ENCODE measurements at places on chromosomes 1 and 21. TPM values are rescaled to one million over a fixed set of nuclear protein-coding genes. Genes with fewer than 3 reads are reported as not detected.

GRCh38 chr1:203870245-203870644 lies 8.8 kb downstream of the SNRPE start:
- DNase-seq, result no peak

PEF1 gene
- total RNA-seq, result 48.4 TPM

PDE9A gene
- 9.4 TPM for total RNA-seq

- no peak for DNase-seq
Measured at GRCh38 chr1:234584926-234585325, 25.1 kb downstream of the IRF2BP2 start.

DNA sequence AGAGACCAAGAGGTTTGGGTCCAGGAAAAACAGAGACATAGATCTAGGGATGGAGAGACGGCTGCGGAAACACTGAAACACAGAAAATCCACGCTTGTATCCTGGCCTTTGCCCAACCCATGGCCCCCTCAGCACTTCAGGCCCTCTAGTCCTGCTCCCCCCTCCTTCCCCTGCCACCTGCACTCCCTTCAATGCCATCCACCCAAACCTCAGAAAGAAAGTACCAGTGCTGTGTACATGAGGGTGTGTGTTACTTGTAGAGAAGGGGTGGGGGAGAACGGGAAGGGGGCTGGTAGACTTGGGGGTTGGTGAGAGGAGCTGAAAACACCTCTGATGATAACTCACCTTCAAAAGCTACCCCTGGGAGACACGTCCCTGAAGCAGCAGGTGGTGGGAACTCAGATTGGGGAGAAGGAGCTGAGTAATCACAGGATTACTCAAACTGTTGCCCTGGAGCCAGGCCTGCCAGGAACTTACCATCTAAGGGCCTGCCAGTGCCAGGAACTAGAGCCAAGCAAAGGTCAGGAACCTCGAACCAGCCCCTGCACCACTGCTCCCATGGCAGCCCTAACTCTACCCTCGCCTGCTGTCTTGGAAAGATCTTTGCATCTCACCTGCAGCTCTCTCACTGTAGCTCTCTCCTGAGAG lies 11.5 kb downstream of the RORC start:
- DNase-seq, result no peak

- no peak for DNase-seq
Measured at GRCh38 chr1:19219451-19219850, 9.4 kb upstream of the UBR4 start.

ADAMTS4 gene
- total RNA-seq, result 11.8 TPM

GRCh38 chr1:104699433-104699832 lies 949.7 kb downstream of the AMY1C start:
- DNase-seq, result no peak

CYP4Z1 gene
- total RNA-seq, result 0.82 TPM

DNA sequence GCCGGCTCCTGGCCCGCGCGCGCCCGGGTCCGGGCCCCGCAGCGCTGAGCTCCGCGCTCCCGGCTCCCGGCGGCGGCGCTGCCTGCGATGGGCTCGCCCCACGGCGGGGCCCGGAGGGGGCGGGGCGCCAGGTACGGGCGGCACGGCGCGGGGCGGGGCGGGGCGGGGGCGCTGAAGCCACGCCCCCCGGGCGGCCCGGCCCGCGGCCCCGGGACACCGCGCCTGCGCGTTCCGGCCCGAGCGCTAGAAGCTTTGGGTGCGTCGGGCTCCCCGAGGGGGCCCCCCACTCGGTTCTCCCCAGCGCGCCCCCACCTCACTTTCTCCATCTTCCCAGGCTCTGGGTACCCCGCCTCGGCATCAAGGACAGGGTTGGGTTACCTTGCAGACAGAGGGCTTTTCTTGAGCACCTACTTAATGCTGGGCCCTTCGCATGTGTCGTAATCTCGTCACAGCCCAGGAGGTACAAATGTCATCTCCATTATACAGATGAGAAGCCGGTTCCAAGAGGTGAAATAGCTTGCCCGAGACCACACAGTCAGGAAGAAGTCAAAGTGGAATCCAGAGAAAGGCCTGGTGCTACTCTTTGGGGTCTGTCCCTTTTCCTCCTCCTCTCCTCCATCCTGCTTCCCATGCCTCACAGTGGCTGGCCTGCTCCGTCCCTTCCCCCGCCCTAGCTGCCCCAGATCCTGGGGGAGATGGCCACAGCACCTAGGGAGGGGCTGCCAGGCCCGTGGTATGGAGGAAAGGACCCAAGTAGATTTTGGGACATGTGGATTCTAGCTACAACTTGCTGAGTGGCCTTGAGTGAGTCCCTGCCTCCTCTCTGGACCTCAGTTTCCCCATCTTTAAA lies 46.5 kb downstream of the RAP1GAP start:
- no peak for DNase-seq

CXADR gene
- 11.8 TPM for total RNA-seq

MYBPH gene
- total RNA-seq, result not detected

OR2L5 gene
- total RNA-seq, result not detected

DNA sequence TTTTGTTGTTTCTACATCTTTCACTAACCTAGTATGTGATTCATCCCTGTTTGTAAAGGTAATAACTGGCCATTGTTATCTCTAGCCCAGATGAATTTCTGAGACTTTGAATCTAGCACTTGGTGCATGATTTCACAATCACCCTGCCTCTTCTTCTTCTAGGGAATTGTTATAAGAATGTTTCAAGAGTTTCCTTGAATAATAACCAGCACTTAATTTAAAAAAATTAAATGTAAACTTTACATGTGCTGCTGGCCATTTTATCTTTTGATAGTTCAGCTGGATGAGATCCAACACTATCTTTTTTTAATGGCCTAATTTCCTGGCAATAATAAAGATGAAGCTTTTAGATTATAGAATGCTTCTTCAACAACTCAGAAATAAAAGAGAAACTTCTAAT lies 31.8 kb downstream of the UBE2U start:
- no peak for DNase-seq

- no peak for DNase-seq
Measured at GRCh38 chr1:110011527-110012041, 22.8 kb upstream of the STRIP1 start.

GRCh38 chr1:51956528-51957509 lies 33.7 kb downstream of the RAB3B start:
- no peak for DNase-seq

PADI2 gene
- total RNA-seq, result 0.29 TPM

- no peak for DNase-seq
Measured at GRCh38 chr1:207922554-207922953, 11.6 kb upstream of the CD34 start.

KDF1 gene
- total RNA-seq, result not detected

- no peak for DNase-seq
Measured at GRCh38 chr1:36555041-36555440, 72.3 kb upstream of the CSF3R start.

DNA sequence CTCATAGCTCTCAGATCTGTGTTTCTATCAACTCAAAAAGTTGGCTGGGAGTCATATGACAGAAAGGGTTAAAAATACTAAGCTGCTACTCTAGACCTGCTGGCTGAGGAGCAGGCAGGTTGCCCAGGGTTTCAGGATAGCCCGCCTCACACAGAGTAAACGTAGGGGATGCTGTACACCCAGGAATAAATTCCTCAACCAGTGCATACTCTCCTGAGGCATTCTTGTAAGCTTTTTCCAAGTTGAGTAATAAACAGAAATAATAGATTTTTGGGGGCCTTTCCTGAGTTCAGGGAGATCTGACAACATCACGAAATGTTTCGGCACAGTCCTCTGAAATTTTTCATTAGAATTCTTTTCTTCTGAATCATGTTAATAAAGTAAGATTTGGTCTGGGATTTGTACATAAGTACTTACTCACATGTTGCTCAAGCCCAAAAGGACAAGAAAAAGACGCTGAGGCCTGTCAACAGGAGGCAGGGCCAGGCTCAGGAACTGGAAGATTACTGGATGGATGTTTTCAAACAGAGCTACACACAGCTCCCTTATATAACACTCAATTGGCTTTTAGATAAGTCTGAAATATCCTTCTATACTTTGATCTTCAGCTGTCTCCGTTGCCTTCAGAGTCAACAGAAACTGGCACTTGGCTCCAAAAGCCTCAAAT lies 41.0 kb downstream of the TGFBR3 start:
- peak; percentile 68 for DNase-seq

GBP3 gene
- 38.6 TPM for total RNA-seq

DNA sequence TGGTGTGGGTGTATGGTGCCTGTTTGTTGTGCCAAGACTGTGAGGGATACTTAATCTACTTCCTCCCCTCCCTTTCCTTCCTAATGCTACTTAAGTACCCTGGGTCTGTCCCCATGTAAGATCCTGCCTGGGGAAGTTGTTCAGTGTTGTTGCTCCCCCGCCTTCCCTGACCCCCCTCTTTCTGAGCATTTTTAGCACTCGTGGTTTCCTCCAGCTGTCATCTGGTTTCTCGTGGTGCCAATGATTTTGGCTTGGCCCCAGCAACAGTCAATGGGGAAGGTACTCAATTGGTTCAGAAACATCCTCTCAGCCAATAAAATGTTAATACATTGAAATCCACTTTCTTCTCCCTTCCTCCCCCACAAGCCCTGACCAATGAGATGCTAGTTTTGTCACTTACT lies 8.0 kb upstream of the B4GALT3 start:
- no peak for DNase-seq

DNA sequence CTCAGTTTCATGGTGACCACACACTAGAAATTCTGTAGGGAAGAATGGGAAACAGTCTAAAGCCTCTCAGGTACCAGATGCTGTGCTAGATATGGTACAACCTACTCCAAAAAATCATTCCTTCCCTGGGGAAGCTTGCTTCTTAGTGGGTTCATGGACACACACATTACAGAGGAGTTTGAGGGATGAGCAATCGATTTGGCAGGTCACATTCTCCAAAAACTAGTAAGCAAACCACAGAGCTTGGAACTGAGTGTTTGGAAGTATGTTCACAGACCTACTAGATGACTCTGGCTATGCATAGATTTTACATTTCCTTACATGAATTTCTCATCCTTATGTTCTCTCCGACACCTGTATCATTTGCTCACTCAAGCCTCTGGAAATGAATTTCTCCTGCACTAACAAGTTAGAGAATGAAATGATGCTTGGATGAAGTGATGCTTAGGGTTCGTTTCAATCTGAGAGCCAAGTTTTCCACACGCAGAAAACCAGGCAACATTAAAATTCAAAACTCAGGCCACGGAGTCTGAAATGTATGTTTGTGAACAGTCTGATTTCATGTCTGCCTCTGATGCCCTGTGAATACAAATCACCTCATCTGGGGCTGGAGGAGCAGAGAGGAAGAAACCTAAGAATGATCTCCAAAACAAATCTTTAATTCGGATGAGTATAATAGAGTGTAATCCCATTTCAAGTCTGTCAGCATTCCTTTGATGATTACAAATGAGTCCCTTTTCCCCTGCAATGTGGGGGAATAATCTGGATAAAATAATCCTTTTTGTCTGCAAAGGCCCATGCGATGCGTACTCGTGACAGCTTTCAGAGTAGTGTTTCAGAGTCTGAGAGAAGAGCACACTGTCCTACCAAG lies 11.0 kb downstream of the EVA1C start:
- DNase-seq, result no peak

GRCh38 chr1:173039626-173040025 lies 11.1 kb downstream of the TNFSF18 start:
- DNase-seq, result no peak

TOR3A gene
- total RNA-seq, result 5.9 TPM

- DNase-seq, result no peak
Measured at GRCh38 chr1:35573198-35574124, at the start of gene TFAP2E. TSS of gene TFAP2E (plus strand) at chr1:35573314. CDS start at chr1:35573578, 264 bp downstream.
